ENCODE measurements at places on chromosomes 12 and 14. TPM values are rescaled to one million over a fixed set of nuclear protein-coding genes. Genes with fewer than 3 reads are reported as not detected.
A peak's percentile ranks its signal among the peaks of the same experiment; 100 is the strongest.

Gene ACOT6
- not detected for total RNA-seq

Gene PLD4
- not detected for total RNA-seq

Gene LRRC10
- not detected for total RNA-seq

Gene PROX2
- total RNA-seq: not detected

Gene VCPKMT
- not detected for total RNA-seq

Gene NEMP1
- 7.7 TPM for total RNA-seq

DNA sequence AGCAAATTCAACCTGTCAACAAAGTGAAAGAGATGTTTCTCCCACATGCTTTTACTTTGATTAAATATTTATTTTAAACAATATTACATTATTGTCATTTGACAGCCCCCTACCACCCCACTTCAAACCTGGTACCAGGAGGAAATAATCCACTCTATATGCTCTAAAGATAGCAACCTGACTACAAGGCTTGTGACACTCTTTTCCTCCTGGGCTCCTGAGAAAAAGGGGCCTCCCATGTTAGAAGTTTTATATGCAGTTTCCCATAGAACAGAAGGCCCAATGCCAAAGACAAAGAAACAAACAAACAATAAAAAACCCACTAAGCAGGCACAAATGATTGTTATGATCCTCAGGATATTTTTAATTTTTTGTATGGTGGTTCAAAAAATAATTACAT, 73.6 kb downstream of the RPS29 start:
- no peak for DNase-seq

DNA sequence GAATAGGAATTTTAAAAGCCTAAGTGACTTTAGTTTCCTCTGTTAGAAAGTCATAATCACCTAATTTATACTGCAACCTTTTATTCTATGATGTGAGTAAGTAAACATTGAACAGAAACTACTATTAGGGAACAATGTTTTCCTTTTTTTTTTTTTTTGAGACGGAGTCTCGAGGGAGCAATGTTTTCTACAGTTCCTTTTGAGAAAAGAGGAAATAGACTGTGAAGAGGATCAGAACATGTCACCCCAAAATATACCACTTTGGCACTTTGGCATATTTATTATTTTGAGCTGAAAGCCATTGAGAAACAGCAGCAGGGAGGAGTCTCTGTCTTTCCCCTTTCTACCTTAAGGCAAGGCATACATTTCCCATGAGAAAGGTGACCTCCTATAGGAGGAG, 162.7 kb upstream of the CNOT2 start:
- no peak for DNase-seq

DNA sequence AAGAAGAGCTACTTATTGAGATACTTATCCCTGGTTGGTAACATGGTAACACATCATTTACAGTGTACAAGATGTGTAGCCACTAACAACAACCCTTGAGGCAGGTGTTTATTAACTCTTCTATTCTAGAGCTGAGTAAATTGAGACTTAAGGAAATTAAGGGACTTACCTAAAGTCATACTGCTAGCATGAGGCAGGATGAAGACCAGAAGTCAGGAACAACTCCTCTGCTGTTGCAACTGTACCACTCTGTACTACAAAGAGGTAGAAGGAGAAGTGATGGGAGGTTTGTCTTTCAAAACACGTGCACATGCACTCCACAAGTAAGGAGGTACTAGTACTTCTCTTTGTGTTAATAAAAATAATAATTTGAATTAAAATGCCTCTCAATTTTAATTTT, 79.9 kb downstream of the LLPH start:
- no peak for DNase-seq

DNA sequence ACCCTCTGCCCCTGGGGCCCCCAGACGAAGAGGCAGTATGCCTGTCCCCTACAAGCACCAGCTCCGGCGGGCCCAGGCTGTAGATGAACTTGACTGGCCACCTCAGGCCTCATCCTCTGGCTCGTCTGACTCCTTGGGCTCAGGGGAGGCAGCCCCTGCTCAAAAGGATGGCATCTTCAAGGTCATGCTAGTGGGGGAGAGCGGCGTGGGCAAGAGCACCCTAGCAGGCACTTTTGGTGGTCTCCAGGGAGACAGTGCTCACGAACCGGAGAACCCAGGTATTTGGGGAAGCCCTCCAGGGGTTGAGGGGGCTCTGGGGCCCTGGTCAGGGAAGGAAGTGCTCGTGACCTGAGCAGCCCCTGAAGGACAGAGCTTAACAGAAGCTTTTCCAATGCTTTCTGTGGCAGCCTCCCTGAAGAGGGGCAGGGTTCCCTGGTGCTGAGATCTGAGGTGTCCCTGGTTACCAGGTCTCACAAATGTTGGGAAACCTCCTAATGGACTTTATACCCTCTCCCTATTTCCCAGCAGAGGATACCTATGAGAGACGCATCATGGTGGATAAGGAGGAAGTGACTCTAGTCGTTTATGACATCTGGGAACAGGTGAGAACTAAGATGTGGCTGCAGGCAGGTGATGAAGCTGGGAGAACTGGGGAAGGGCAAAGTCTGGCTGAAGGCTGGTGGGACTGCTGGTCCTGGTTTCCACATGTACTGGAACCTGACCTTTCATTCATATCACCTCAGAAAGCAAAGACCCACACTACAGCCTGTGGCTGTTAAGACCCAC, 1.9 kb downstream of the REM2 start:
- DNase-seq: no peak

GRCh38 chr14:84468153-84468552, 1061.8 kb upstream of the FLRT2 start:
- no peak for DNase-seq

DNA sequence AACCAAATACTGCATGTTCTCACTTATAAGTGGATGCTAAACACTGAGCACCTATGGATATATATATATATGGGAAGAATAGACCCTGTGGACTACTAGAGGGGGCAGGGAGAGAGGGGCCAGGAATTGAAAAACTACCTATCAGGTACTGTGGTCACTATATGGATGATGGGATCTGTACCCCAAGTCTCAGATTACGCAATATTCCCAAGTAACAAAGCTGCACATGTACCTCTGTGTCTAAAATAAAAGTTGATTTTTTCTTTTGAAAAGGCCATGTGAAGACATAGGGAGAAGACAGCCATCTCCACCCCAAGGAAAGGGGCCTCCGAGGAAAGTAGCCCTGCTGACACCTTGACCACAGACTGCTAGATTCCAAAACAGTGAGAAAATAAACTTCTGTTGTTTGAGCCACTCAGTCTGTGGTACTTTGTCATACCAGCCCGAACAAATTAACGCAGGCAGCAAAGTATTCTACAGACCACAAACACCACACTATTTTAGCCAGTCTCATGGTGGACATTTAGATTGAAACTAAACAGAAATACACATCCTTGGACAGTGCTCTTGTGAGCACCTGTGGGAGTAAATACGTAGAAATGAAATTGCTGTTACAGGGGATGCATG, 197.1 kb downstream of the EFCAB11 start:
- DNase-seq: no peak

DNA sequence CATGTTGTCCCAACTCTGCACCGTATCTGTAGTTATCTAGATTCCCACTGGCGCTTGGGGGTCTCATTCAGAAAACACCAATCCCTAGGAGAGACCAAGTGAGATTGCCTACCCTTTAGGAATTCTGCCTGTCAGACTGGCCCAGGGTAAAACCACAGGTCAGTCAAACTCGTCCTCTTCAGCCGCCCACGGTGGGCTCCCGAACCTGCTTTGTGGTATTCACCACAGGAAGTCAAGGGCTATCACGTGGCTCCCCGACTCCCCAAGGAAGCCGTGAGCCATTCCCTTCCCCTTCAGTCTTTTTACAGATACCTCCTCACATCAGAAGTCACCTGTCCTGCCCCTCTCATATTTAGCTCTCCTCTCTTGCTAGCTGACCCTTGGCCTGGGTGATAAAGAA, 159.9 kb downstream of the EGLN3 start:
- DNase-seq: no peak

DNA sequence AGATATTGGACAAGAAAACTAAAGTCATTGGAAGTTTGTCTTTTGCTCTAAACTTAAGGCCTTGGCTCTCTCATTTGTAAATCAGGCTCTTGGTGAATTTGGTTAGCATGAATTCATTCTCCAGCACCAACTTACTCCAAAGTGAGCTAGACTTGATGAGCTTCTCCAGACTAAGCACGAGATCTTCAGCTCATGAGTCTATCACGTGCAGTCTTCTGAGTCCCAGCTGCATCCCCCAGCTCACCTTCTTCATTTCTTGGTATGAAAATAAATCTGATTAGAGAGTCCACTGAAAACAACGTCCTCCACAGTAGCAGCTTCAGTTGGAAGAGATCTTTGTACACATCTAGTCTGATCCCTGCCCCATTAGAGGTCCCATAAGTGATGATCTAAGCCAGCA, 52.5 kb upstream of the DDX11 start:
- no peak for DNase-seq

GRCh38 chr14:104322531-104323366, 184.4 kb downstream of the KIF26A start:
- DNase-seq: no peak

DNA sequence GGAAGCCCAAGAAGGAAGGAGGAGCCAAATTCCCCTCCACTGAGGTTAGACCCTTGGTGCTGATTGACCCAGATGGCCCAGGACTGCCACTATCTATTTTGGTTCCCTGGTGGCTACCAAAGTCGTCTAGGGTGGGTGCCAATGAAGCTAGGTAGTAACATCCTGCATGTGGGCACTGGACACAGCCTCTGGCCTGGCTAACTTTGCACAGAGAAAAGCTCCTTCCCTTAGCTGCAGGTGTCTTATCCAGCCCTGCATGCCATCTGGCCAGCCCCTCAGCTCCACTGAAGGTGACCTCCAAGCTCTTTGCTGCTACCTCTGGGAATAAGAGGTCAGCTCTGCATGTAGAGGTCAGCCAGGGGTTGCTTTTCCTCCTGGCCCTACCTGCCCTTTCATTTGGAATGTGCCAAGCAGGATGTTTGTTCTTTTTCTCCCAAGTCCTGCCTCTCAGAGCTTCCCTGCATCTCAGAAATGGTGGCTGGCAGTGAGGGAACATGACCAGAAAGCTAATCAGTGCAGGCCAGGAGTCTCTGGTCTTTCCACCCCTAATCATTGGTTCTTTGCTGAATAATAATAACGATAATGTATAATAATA, 34.0 kb downstream of the JDP2 start:
- DNase-seq: no peak

DNA sequence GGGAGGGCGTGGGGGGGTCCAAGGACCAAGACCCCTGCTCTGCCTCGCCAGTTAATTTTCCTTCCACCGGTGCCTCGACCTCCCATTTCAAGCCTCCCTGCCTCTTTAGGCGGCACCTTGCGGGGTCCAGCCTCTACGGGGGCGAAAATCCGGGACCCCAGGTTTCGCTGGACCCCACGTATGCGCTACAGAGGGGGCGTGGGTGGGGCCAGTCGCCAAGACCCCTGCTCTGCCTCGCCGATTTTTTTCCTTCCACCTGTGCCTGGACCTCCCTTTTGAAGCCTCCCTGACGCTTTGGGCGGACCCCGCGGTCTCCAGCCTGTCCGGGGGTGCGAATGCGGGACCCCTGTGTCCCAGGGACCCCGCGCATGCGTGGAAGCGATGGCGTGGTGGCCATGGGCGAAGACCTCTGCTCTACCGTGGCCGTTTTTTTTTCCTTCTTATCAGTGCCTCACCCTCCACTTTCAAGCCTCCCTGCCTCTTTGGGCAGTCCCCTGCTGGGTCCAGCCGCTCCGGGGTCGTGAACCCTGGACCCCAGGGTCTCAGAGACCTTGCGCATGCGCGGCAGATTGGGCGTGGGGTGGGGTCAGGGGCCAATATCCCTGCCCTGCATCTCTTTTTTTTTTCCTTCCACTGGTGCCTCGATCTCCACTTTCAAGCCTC, 324.2 kb downstream of the ALG10 start:
- no peak for DNase-seq

GRCh38 chr14:29442696-29443095, 485.0 kb downstream of the PRKD1 start:
- no peak for DNase-seq

GRCh38 chr14:98347686-98348085, 924.3 kb downstream of the BCL11B start:
- DNase-seq: no peak

GRCh38 chr12:57164966-57165625, 17.7 kb upstream of the LRP1-AS start:
- DNase-seq: no peak

DNA sequence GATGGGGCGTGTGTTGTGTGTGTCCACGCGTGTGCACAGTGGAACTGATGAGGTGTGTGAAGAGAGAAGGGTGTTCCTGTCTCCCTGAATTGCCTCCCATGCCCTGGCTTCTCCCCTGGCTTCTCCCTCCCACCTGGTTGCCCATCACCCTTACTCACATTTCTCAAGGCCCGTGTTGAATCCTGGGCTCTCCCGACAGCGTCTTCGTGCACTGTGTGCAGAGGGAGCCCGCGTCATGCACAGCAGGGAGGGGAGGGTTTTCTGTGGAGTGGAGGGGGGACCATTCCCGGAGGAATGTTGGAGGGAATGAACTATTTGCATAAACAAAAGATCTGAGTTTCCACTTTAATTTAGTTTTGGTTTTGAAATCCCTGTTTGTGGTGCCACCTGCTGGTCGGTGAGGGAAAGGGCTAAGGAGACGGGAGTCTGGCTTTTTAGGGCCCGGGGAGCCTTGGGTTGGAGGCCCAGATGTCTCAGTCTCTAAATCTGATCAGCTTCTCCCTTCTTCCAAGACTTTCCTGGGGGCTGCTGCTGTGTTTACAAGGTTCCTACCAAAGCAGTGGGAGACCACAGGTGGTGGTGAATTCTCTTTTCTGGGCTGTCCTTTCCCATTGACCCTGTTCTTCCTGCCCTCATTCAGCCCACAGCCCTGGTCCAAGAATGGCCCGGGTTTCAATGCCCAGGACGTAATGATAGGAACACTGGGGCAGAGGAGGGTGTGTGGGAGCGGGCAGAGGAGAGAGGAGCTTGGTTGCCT, at the start of gene C1R:
Gene C1R (minus strand): TSS at position 217 of the 757 bp plus-strand sequence. CDS start 57 bp downstream, at position 160.
- DNase-seq: peak; percentile 48

DNA sequence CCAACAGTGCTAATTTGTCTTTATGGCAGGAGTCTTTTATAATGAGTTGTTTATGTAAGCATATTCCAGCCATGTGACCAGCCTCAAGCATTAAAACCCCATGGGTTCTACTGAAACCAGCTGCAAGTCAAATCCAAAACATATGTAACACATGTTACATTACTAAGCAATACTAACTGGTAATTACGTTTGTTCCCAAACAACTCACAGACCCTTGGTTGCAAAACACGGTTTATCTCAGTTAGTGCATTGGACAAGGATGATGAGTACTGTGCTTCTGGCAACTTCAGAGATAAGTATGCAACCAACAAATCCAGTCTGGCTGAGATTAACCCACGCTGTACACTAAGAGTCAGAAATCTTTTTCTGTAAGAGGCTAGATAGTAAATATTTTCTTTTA, 110.1 kb upstream of the FAR2 start:
- no peak for DNase-seq

Measured in ascending aorta (tissue), 2 donors.